Right hindlimb (tissue), 1 donor: ENCODE measurements at places on chromosomes 11 and 22.
A peak's percentile ranks its signal among the peaks of the same experiment; 100 is the strongest.

GRCh38 chr11:38182126-38182866 lies 1584.3 kb upstream of the RAG2 start:
- DNase-seq, result no peak

- no peak for DNase-seq
These were observed 1264.0 kb upstream of the CNTN5 start for GRCh38 chr11:97756571-97757335.

DNA sequence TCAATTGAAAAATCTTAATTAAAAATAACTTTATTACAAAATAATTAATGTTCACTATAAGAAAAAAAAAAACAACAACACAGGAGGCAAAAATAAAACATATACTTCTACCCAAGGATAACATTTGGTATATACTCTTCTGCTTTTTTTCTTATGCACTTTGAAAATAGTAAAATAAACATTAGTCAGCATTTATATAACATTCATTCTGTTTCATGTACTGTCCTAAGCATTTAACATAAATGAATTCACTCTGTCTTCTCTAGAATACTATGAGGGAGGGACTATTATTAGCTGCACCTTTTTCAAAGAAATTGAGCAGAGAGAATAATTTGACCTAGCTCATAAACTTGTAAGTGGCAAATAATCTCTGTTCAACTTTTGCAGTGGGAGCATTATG lies 48.3 kb upstream of the CCDC34 start:
- no peak for DNase-seq

DNA sequence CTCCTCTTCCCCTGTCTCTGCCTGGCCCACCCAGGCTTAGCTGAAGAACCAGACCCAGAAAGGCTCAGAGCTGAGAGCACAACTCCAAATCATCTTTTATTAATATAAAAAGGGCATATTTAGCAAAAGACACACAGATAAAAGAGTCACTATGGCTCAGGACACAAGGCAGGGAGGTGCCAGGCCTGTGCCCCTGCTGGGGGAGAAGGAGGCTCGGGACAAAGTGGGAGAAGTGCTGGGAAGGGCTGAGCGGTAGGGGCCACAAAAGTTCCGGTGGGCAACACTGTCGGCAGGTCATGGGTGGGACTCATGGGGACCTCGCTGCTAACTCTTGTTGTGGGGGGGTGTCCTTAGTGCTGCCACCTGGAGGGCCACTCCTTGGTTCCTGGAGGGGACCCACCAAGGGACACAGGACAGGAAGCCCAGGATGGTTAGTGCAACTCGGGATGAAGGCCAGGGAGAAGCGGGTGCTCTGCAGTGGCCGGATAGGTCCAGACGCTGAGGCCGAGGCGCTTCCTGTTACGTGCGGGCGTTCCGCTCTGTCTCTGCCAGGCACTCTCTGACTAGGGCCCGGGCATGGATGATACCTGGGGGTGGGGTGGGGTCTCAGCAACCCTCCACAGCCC lies 1.4 kb upstream of the PITPNM1 start:
- no peak for DNase-seq

GRCh38 chr11:133414506-133414905 lies 117.8 kb downstream of the OPCML start:
- DNase-seq, result no peak

DNA sequence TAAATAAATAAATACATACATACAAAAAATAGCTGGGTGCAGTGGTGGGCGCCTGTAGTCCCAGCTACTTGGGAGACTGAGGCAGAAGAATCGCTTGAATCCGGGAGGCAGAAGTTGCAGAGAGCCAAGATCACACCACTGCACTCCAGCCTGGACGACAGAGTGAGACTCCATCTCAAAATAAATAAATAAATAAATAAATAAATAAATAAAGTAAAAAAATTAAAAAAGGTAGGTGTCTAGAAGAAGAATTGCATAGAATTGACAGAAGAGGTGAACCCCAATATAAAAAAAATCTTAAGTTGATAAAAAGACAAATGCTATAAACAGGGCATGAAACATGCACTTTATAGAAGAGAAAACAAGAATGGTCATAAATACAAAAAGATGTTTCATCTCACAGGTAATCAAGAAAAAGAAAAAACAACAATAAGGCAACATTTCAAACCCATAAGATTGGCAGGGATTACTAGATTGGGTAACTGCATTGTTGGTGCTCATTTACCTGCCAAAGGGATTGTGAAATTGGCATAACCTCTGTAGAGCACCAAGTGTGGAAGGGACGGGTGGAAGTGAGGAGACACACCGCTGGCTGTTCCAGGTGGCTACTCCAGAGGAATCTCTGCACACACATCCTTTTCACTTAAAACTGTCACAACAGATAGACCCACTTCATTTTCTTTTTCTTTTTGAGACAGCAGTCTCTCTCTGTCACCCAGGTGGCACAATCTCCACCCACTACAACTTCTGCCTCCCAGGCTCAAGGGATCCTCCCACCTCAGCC lies 44.7 kb downstream of the NF2 start:
- no peak for DNase-seq

- DNase-seq, result no peak
These were observed 77.7 kb upstream of the SORL1 start for GRCh38 chr11:121374286-121374985.

DNA sequence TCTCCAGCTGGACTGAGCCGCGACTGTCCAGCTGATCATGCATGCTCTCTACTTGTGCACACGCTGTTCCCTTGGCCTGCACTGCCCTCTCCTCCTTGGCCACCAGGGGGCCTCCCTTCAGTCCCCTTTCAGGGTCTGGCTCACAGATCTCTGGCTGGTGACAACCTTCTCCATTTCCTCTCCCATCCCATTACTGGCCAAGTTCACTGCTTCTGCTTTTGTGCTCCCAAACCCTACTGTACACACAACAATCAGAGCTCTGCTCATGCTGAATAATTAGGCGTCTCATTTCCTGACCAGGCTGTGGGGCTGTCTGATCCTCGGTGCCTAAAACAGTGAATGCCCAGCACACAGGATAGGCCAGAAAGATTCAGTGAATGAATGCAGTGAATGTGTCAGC lies 224.0 kb upstream of the NARS2 start:
- DNase-seq, result peak; percentile 74

GRCh38 chr11:1926156-1927025 lies 6.9 kb downstream of the TNNT3 start:
- DNase-seq, result peak; percentile 20

DNA sequence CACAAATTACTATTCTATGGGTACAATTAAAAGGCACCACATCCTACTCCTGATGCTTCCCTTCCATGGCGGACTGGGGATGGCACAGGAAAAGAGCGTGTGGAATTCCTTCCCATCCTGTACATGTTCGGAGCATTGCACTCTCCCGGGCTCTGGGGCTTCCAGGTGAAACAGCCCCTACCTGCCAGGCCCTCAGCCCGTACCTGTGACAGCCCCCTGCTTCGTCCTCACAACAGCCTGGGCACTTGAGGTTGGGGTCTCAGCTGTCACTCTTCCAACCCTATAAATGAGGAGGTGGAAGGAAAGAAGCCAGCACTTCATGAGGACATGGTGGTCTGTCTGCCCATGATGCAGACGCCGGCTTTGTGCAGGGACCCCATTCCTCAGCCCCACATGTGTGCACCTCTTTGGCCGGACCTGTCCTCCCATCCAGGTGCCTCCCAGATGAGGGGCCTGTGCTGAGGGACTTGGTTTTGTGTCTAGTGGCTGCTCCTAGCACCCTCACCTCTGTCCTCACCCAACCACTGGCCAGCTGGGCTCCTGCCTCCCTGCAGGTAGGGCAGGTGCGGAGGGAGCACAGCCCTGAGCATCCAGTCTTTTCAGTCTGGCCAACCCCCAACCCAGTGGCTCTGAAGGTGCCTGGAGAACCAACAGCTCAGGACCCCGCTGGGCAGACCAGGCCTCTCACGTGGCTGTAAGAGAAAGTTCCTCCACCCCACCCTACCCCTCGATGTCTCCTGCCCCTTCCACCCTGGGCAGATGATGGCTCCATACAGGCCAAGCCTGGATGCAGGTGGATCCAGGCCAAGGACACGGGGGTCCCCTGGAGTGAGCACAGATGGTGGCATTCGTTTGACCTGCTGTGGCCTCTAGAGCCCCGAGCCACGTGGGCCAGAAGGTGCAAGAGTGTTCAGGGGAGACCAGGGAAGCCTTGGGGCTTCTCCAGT lies 23.4 kb upstream of the WNT7B start:
- no peak for DNase-seq

GRCh38 chr11:61054927-61055562 lies 47.2 kb upstream of the CD5 start:
- no peak for DNase-seq

GRCh38 chr11:91749251-91749650 lies 475.4 kb upstream of the FAT3 start:
- no peak for DNase-seq

DNA sequence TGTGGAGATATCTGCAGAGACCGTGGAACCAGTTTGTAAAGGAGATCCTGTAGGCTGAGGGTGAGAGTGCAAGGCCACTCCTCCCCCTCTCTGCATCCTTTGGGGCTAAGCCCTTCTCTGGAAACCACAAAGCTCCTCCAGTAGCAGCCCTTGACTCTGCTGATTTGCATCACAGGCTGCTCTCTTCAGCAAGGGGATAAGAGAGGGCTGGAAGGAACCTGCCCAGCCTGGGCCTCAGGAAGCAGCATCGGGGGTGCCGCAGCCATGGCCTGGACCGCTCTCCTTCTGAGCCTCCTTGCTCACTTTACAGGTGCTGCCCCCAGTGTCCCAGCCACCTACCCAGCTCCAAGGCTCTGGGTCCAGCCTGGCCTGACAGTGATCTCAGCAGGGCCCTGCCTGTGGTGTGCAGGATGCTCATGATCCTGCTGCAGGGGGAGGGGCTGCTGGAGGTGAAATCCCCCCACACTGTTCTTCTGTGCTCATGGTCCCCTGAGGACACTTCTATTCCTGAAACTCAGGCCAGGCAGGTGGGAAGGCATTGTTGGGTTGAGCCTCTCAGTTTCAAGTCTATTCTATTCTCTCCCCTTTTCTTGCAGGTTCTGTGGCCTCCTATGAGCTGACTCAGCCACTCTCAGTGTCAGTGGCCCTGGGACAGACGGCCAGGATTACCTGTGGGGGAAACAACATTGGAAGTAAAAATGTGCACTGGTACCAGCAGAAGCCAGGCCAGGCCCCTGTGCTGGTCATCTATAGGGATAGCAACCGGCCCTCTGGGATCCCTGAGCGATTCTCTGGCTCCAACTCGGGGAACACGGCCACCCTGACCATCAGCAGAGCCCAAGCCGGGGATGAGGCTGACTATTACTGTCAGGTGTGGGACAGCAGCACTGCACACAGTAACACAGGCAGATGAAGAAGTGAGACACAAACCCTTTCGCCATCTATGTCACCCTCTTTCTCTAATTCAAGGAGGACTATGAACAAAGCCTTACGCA lies 68.5 kb upstream of the IGLL5 start:
- no peak for DNase-seq

GRCh38 chr22:23478175-23478574 lies 101.9 kb downstream of the IGLL1 start:
- no peak for DNase-seq

DNA sequence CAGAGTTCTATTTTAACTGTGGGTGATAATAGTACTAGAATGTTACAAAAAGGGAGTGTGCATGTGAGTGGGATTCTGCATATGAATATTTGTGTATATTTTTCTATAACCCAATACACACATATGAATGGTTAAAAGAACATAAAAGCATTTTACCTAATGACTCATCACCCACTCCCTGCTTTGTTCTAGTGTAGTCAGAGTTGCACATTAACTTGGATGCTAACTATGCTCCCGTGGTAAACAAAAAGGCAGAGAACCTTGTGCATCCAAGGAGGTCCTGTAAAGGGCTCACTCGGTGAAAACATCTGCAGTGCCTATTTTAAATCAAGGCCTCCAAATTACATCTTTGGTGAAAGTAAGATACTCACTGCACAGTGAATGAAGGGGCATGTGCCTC lies 1289.4 kb downstream of the LRRC4C start:
- no peak for DNase-seq

DNA sequence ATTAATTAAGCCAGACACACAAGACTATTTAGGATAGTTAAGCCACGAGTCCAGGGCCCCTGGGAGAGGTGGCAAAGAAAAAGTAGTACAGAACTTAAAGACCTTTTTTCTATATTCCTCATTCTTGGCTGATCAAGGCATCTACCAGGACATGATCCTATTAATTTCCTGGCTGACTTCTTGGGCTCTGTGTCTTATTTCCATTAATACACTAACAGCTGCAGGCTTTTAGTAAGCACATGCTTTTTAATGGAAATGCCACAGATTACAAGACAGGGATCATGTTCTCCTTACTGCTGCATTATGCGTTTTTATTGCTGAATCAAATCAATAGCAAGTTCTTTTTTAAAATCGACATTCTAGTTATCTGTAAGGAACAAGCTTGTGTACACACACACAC lies 35.2 kb downstream of the BTG4 start:
- no peak for DNase-seq

- DNase-seq, result no peak
These were observed 45.8 kb upstream of the SLN start for GRCh38 chr11:107757661-107758060.

GRCh38 chr11:110069158-110069737 lies 23.9 kb upstream of the ZC3H12C start:
- DNase-seq, result peak; percentile 74

GRCh38 chr11:45665933-45666647 lies 668 bp upstream of the CHST1 start:
- DNase-seq, result no peak

GRCh38 chr11:86576946-86577624 lies 95.3 kb downstream of the ME3 start:
- no peak for DNase-seq

GRCh38 chr11:119673052-119673758 lies 55.8 kb downstream of the NECTIN1 start:
- no peak for DNase-seq

DNA sequence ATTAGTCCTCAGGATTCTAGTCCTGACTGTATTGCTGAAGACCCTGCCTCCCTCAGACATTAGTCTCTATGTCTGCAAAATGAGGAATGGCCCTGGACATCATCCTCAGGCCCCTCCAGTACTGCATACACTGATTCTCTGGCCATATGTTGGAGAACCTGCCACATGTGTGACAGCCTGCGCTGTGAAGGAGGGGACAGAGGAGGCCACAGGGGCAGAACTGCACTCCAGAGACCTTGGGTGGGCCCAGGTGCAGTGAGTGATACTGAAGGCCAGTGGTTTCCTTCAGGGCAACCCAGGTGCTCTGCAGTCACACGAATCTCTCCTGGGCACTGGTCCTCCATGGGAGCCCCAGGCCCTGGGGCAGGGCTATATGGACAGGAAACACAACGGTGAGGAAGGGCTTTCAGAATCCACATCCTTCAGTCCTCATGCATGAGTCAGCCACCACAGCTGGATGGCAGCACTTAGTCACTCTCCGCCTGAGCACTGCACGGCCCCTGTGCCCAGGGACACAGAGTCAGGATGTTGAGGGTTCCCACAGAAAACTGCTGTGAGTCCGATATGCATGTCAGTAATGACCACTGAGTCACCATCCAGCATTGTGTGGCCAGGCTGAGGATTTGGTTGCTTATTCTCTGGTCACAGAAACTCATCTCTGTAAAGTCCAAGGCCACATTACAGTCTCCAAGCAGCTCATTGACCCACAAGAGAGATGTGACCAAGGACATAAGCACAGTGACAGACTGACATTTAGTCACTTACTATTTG lies 39.7 kb downstream of the ME3 start:
- peak; percentile 45 for DNase-seq

- peak; percentile 25 for DNase-seq
These were observed 392.9 kb downstream of the INSC start for GRCh38 chr11:15507592-15507991.

- no peak for DNase-seq
These were observed 43.6 kb upstream of the FIBIN start for GRCh38 chr11:26950260-26950719.
